AG08395 (cell line): ENCODE measurements at places on chromosomes 5 and 9.

- no peak for DNase-seq
Observed at GRCh38 chr9:96150324-96151227, 151.4 kb downstream of the HSD17B3 start.

GRCh38 chr5:51225789-51226742, 157.2 kb upstream of the ISL1 start:
- no peak for DNase-seq

DNA sequence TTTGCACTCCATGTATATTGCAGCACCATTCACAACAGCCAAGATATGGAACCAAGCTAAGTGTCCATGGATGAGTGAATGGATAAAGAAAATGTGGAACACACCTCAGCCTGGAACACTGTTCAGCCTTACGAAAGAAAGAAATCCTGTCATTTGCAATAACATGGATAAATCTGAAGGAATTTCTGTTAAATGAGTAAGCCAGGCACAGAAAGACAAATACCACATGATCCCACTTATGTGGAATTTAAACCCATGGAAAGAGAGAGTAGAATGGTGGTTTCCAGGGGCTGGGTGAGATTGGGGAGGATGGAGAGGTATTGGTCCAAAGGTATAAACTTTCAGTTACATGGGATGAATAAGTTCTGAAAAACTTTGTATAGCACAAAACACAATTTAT, 228.9 kb upstream of the CD180 start:
- DNase-seq: peak; percentile 12

- DNase-seq: no peak
Observed at GRCh38 chr5:100832252-100833230, 70.5 kb downstream of the ST8SIA4 start.

GRCh38 chr9:126854734-126855133, 5.7 kb upstream of the ZBTB34 start:
- DNase-seq: no peak

- no peak for DNase-seq
Observed at GRCh38 chr9:93656426-93657239, 80.2 kb downstream of the PHF2 start.

GRCh38 chr9:77770340-77770739, 122.2 kb upstream of the GNA14 start:
- no peak for DNase-seq

- no peak for DNase-seq
Observed at GRCh38 chr5:141121985-141122384, 367 bp downstream of the PCDHB4 start.

GRCh38 chr5:29161399-29162291, 2031.8 kb upstream of the CDH6 start:
- DNase-seq: no peak

- peak; percentile 39 for DNase-seq
Observed at GRCh38 chr5:176652136-176652535, 4.9 kb downstream of the TSPAN17 start.

DNA sequence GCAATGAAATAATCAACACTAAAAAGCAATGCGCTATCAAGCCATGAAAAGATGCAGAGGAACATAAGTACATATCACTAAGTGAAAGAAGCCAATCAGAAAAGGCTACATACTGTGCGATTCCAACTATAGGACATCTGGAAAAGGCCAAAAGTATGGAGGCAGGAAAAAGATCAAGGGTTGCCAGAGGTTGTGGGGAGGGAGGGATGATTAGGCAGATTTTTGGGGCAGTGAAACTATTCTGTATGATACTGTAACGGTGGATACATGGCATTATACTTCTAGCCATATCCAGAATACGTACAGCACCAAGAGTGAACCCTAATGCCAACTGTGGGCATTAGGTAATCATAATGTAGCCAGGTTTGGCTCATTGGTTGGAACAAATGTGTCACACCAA, 50.0 kb upstream of the FAM120AOS start:
- no peak for DNase-seq

DNA sequence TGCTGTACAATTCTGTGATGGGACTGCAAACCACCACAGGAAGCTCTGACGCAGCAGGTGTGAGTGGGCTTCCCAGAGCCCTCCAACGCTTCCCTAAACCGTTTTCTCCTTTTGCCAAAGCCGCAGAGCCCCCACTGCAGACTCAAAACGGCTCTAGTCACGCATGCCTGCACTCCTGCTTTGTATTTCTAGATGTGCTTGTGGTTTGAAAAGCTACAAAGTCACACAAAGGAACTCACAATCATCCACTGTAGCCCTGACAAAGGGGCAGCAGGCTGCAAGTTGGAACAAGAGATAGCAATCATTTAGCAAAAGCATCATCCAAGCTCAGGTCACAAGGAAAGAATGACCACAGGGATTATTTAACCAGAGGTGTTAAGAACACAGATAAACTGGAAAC, 79.3 kb downstream of the PTPN3 start:
- no peak for DNase-seq

GRCh38 chr9:115604831-115605483, 487.0 kb upstream of the TNC start:
- peak; percentile 85 for DNase-seq

GRCh38 chr5:112303685-112304084, 115.4 kb downstream of the EPB41L4A start:
- no peak for DNase-seq

DNA sequence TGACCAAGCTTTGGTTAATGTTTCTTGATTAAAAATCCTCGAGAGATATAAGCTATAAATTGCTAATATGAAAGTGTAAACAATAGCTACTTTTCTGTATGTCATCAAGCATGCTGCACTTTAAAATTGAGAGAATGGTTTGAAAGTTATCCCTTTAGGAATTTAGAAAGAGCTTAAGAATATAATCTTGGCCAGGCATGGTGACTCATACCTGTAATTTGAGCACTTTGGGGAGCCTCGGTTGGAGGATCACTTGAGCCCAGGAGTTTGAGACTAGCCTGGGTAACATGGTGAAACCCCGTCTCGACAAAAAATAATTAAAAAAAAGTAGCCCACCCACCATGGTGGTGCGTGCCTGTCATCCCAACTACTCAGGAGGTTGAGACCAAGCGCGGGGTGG, 12.2 kb upstream of the MROH2B start:
- DNase-seq: no peak

DNA sequence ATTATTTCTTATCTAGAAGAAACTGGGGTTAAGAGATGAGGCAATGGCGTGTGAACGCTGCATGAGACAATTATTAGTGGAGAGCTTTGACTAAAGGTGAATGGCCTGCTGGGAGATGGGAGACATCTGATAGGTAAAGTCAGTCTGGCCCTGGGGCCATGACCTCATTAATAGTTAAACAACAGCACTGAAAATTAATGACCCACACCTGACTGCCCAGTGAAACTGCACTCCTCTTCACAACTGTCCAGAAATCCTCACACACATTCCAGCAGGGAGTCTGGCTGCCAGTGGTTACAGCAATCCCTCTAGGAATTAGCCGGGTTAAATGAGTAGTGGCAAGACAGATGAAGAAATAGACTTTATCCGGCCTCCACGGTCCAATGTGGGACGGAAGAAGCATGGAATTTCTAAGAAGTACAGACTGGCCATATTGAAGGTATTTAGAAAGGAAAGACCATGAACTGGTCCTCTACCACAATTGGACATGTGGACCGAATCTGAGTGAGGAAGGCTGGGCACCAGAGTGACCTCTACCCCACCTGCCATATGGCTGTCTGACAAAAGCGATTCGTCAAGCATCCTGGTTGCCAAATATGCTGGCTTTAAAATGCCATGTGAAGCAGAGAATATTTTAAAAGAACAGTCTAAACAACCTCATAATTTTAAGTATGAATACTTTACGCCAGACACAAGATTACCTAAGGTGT, 138.4 kb downstream of the EFNA5 start:
- DNase-seq: no peak

DNA sequence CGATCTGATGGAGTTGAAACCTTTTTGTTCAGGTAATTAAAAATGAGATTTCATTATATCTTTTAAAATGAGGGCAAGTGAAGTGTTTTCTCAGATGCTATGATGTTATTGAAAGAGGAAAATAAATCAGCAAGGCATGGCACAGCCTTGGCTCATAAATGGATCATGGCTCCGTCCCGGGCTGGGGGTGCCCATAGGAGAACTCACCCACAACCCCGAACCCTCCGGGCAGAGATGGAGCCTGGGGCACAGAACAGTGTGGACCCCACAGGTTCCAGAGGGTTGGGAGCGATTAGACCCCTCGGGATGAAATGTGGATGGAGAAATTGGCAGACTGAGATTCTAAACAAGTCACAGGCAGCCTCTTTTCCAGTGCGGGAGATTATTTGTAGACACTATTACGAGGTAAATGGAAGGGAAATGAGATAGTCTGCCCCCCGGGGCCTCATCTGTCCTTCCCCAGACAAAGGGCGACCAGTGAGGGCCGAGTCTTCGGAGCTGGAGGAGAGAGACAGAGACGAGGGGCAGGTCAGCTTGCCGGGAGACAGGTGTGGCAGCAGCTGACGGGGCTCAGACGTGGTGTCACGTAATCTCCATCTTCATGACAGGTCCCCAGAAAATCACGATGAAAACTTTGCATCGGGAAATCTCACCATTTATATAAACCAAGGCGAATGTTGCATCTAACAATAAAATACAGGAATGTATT, 33.7 kb downstream of the NDUFS6 start:
- no peak for DNase-seq

GRCh38 chr5:154076240-154076922, 37.6 kb downstream of the MFAP3 start:
- DNase-seq: no peak

- DNase-seq: no peak
Observed at GRCh38 chr9:77953590-77953989, 78.0 kb downstream of the GNAQ start.

GRCh38 chr9:127014216-127014909, 99.8 kb downstream of the RALGPS1 start:
- peak; percentile 64 for DNase-seq

DNA sequence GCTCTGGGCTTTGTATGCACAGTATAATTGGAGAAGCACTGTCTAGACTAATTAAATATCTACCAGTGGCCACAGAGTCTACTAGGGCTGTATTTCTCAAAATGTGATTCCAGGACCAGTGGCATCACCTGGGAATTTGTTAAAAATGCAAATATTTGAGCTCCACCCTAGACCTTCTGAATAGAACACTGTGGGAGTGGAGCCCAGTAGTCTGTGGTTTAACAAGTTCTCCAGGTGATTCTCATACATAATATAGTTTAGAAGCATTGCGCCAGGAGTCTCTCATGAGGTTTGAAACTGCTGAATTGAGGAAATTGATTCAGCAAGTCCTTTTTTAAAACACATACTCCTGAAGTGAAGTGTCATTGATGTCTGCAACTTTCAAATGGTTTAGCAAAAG, 74.7 kb downstream of the FCHO2 start:
- no peak for DNase-seq

DNA sequence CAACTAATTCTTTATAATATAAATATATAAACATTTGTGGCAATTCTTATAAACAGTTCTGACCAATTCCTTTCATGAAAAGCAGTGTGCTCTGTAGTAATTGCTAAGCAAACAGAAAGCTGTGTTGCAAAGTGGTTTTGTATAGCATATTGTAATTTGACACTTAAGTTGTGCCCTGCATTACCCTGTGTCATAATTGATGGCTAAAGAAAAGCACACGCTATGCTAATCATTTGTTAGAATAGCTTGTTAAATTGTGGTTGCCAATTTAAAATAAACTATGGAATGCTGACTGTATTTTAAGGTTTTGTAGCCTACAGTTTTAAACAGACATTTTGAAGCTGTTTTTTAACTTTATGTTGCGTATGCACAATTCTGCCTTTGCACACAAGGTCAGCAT, 140.0 kb downstream of the PBX3 start:
- no peak for DNase-seq
